Femur (tissue), 1 donor: ENCODE measurements at places on chromosomes 1 and 21.

DNA sequence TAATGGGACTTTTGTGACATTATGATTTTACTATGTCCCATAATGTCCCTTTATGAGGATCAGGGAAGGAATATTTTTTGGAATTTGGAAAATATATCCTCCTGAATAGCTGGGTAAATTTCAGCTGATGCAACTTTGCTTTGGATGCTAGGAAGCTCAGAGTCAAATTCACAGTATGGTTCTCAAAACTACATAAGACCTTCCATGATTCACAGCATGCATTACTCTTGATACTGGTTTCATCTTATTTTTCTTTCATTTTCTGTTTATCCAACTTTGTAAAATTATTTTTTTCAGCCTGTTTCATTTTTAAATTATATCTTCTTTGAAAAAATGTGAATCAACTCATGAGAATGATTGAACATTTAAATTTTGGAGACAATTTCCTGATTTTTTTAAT lies 160.2 kb downstream of the ATP6V1G3 start:
- no peak for DNase-seq

DNA sequence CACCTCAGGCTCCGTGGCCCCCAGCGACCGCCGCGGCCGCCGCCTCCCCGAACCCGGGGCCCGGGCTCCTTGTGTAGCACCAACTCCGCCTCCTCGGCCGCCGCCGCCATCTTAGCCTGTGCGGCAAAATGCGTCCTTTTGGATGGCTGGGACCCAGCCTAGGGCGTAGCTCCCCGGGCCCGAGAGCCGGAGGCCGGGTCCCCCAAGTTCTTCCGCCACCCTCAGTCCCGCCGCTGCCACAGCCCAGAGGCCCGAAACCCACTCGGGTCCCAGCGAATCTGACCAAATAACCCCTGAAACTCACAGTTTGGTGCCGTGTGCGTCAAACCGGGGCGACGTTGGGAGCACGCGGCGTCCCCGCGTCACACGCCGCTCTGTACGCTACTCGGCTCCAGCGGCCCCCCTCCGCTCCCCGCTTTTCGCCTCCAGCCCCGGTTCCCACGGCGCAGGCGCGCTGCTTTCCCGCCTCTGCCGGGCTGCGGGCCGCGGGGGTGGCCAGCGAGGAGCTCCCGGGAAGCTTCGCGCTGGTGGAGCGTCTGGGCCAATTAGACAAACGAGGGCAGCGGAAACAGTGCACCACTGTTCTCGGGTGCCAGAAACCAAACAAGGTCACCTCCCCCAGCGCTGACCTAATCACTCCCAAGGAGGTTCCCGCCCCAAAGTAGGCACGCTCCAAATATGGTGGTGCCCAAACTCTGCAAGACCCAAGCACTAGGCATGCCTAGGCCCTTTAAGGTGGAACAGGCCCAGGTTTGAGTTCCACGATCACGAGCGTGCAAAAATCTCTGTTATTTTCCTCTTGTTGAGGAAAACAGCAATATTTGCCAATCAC lies at the start of gene ZNF644:
ZNF644 (minus strand) TSS at position 350 of the 832 bp plus-strand sequence. CDS start 39,682 bp downstream, outside the sequence.
- DNase-seq: peak; percentile 94

DNA sequence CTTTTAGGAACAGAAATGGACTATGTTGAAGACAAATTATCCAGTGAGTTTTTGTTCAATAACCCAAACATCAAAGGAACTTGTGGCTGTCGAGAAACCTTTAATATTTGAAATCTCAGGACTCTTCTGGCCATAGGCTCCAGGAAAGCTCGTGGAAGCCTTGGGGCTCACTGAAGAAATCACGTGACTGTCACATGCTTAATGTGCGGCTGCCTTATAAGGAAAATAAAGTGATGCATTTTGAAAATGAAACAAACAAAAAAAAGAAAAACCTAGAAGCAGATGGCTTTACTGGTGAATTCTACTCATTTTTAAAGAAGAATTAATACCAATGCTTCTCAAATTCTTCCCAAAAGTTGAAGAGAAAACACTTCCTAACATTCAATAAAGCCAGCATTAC lies 228.4 kb upstream of the RAB4A start:
- no peak for DNase-seq

DNA sequence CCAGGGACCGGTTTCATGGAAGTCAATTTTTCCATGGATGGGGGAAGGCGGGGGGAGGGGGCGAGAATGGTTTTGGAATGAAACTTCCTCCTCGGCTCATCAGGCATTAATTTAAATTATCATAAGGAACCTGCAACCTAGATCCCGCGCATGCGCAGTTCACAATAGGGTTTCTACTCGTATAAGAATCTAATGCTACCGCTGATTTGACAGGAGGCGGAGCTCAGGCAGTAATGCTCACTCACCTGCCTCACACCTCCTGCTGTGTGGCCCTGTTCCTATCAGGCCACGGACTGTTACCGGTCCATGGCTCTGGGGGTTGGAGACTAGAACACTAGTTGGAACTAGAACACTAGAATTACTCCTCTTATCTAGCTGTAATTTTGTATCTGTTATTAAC lies 38.0 kb downstream of the PRRX1 start:
- DNase-seq: no peak

- no peak for DNase-seq
Measured at GRCh38 chr1:237578540-237578939, 312.2 kb downstream of the ZP4 start.

GRCh38 chr1:188706742-188707141 lies 1770.9 kb downstream of the BRINP3 start:
- no peak for DNase-seq

DNA sequence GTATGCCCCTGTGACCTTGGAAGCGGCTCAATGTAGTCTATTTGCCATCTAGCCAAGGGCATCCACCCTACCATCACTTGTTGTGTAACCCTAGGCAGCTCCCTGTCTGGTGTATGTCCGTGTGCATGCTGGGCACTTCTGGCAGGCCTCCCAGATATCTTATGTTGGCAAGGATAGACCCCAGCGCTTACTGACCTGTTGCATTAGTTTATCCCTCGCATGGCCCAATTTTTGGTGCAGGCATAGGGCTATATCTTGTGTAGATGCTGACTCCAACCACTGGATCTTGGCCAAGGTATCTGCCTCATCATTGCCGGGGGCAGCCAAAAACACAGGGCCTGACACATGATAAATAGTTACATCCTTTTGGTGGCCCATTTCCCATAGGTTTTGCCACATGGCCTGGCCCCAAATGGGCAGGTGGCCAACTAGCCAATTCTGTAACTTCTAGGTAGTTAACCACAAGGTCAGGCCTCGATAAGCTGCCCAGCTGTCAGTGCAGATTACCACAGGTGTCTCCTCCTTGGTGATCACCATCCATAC lies 14.0 kb upstream of the TBX19 start:
- DNase-seq: no peak

DNA sequence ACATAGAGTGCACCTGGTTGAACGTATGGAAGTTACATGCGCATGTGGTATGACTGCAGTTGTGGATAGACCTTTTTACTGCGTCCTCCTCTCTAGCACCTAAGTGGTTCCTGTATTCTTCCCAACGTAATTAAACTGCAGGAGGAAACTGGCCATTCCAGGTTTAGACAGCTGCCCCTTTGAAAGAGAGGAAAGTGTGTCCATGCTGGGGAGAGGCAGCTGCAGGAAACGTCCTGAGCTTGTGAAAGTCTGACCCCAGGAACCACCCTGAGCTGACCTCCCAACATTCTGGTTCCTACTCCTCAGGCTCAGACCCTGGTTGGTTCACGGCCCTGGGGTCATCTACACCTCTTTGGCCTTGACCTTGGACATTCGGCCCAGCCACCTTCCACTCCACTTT lies 309.3 kb downstream of the DISC1 start:
- no peak for DNase-seq

DNA sequence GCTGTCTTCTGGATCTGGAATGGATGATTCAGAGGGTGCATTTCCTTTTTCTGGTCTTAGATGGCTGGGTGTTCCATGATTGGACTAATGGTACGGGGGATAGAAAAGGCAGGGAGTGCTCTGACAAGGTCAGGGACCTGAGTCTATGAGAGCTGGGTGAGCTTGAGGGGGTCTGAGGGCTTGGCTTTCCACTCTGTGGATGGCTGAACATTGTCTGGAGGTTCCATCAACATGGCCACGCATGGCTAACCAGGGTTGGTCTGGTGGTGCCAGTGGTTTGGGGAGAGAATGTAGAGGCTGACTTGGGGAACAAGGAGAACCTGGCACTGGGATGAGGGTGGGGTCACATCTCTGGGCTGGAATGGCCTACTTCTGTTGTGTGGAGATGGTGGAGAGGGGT lies 41.5 kb upstream of the TSPAN2 start:
- DNase-seq: no peak

DNA sequence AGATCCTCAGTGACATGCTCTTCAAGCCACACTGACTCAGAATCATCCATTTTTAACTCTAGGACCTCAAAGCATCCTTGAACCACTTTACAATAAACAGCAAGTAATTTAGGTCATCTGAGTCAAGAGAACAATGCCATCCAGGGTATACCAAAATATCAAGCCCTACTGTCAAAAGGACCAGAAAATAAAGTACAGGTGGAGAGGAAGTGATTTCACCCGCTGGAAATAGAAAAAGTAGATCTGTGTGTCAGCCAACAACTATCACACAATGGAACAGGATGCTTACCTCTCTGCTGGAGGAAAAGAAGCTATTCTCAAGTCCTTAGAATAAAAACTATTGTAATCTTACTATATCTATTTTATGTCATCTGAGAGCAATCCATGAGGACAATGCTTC lies 37.0 kb downstream of the RERE start:
- DNase-seq: no peak
